Stimulated activated CD8-positive, alpha-beta memory T cell treated with anti-CD3 and anti-CD28 coated beads, Interleukin-12 subunit alpha, Interleukin-12 subunit beta, amount 100 ng/mL, for 1 hour (primary cell): ENCODE measurements at places on chromosomes 2 and 18.

GRCh38 chr2:197477797-197478196 is 21.8 kb downstream of the HSPD1 start:
- no peak for DNase-seq

DNA sequence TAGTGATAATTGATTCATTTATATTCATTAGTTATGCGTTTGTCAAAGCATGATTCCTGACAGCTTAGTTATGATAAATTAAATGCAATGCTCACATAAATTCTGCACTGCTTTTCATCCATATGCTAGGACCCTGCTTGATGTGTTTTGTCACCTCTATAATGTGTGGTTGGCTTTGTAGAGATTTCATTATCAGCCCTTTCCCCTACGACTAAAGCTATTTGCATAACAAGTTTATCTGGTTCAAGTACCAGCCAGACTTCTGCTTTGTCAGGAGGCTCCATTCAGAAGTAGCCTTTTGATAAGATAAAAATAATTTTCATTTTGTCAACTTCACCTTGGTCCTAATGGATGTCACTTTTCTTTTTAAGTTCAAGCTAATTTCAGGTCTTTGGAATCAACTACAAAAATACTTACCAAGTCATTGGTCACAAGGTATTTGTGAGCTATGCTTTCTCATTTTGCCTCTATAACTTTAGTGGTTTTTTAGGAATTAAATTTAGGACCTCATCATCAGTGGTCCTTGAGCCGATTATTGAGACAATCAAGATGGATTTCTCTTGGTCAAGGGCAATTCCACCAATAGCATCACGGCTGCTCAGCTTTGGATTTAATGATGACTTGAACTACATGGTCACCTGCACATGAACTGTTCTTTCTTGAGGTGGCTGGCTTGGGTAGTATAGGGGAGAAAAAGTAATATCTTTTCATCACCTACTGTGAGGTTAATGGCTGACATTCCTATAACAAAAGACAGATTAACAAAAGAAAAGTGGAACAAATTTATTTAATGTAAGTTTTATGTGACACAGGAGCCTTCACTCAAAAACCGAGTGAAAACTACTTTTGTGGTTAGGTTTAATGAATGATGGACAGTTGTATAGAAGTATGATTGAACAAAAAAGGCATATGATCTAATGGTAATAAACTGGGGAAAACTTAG is 162.1 kb downstream of the MYO3B start:
- DNase-seq = no peak

- DNase-seq = no peak
These were observed 828.4 kb upstream of the VRK2 start for GRCh38 chr2:57218206-57218605.

- DNase-seq = no peak
These were observed 230.4 kb upstream of the AGAP1 start for GRCh38 chr2:235263205-235264120.

DNA sequence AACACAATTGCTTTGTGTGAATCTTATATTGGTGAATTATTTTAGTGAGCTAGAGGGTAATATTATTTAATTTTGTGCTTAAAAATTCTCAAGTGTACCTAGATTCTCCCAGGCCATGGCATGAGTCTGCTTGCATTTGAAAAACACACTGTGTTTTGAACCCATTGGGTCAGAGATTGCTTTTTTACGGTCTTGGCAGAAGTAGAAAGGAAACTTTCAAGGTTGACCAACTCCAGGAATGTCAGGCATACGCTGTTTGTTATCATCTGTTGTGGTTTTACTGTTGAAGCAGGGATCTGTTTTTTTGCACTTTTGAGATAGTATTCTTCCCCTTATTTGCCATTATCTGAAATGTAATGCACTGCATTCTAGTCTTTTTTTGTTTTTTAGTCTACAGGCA is 377.4 kb downstream of the RPRM start:
- no peak for DNase-seq

DNA sequence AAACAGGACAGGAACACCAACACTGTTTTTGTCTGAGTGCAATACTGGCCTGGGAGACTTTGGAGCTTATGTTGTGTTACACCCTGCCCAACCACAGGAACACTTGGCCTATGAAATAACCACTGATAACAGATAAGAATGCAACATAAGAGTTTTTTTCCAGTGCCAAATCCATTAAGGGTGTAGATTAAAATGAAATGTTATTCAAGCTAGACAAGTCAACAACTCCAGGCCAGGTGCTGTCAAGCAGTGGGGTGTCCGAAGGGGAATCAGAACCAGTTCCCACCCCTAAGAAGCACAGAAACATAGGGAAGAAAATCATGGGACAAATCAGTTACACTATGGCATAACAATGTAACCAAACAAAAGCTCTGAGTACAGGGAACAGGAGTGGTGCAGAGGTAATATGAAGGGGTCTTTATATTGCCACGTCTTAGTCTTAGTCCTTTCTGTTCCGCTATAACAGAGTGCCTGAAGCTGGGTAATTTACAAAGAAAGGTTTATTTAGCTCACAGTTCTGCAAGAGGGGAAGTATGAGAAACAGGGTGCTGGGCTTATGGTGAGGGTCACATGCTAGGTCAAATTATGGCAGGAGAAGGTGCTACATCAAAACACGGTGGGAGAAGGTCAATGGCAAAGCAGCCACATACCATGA is 3.8 kb downstream of the AFG3L2 start:
- no peak for DNase-seq
